RWPE2 (cell line): ENCODE measurements at places on chromosomes 3 and 15.

GRCh38 chr15:39198044-39199000 lies 382.6 kb upstream of the THBS1 start:
- no peak for DNase-seq

- peak; percentile 66 for DNase-seq
Measured at GRCh38 chr15:77966540-77967234, 110.8 kb downstream of the TBC1D2B start.

GRCh38 chr3:102078854-102079808 lies 229.8 kb downstream of the NFKBIZ start:
- no peak for DNase-seq

- no peak for DNase-seq
Measured at GRCh38 chr15:48647962-48648361, 2.5 kb upstream of the FBN1 start.

DNA sequence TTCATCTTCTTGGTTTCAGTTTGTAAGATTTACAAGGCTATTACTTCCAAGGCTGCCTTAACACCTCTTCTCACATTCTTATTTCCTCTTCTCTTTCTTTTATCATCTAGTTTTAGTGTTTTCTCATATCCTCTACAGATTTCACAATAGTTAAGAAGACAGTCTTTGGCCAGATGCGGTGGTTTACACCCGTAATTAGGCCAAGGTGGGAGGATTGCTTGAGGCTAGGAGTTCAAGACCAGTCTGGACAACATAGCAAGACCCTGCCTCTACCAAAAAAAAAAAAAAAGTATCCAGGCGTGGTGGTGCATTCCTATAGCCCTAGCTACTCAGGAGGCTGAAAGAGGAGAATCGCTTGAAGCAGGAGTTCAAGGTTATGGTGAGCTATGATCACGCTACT lies 3.5 kb upstream of the ALDH1A2 start:
- no peak for DNase-seq

DNA sequence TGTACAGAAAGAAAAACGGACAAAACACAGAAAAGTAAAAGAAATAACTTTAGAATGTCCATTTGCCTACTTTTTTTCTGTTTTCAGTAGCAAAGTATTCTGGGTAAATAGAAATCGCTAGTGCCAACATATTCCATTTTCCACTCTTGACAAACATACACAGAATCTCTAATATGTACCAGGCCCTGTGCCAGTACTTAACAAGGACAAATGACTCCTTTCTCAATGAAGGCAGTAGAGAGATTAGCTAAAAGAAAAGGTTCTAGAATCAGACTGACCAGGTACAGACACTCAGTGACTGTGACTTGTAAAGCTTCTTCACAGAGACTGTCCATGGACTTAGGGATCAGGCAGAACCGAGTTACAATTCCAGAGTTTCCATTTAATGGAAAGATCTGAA lies 165.8 kb upstream of the STAC start:
- no peak for DNase-seq

- DNase-seq = no peak
Measured at GRCh38 chr3:37435572-37435971, 261.2 kb upstream of the LRRFIP2 start.

DNA sequence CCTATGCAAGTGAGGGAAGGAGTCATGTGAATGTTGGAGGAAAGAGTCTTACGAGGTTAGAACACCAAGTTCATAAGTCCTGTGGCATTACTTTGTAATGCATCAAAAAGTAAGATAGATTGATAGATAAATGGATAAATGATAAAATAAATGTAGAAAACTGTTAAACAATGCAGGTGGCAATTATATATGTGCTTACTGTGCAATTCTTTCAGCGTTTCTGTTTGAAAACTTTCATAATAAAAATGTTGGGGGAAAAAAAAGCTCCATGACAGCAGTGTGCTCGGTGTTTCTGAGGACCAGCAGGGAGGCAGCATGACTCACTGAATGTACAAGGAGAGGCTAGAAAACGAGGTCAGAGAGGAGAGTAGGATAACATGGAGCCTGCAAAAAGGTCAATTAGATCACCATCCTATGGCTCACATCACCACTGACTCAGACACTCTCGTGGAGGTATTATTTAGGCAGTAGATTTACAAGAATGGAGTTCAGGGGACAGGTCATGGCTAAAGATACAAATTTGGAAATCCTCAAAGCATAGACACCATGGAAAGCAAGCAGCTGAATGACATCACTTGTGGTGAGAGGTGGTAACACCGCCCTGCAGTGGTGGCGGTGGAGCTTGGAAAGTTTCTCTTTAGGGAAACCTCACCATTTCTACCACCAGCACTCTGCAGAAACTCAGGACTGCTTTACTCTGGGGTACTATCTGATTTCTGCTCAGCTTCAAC lies 219.8 kb downstream of the CTNNB1 start:
- no peak for DNase-seq

DNA sequence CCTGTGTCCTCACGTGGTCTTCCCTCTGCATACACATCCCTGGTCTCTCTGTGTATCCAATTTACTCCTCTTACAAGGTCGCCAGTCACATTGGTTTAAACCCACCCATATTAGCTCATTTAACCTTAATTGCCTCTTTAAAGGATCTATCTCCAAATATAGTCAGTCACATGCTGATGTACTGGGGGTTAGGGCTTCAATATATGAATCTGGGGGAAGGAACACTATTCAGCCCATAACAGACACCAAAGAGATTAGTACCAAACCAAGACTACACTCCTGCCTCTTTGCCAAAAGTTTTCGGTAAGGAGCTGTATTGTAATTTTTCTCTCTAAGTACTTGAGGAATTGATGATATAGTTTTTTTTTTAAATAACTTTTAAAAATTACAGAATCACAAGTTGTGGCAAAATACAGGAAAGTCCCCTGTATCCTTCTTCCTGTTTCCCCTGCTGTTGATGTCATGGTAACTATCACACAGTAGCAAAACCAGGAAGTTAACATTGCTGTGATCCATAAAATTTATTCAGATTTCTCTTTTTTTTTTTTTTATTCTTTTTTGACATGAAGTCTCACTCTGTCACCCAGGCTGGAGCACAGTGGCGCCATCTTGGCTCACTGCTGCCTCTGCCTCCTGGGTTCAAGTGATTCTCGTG lies 67.8 kb downstream of the SLCO3A1 start:
- DNase-seq = no peak

DNA sequence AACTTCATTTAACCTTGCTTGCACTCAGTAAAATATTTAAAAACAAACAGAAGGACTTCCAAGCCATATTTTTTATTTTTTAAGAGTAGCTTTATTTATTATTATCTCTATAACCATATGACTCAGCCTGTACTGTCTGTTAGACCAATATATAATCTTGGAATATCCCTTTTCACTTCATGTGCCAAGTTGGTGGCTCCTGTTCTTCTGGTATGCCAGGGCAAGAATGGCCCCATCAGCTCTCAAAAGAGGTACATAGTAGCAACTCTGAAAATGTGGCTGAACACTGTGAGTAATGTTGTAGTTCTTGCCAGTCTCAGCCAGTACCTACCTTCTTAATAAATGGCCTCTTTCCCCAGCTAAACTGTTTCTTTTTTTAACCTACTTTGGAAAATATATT lies 257.0 kb upstream of the UBE2E1 start:
- DNase-seq = no peak

- no peak for DNase-seq
Measured at GRCh38 chr15:98195796-98196195, 235.3 kb downstream of the ARRDC4 start.

DNA sequence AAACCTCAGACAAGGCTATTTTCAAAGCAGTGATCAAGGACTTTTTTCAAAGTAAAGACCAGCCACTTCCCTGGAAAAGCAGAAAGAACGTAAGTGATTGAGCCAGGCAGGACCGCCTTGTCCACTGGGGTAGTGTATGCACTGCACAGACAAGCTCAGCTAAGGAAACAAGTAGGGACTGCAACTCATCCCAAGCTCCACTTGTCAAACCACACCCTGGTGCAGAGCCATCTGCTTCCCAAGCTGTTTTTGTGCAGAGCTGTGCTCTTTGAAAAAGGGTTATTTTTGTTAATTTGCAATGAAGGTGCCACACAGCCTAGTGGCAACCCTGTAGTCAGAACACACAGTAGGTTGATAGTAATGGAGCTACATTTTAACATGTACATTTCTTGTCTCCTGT lies 193.3 kb downstream of the ADAMTS9 start:
- DNase-seq = no peak

DNA sequence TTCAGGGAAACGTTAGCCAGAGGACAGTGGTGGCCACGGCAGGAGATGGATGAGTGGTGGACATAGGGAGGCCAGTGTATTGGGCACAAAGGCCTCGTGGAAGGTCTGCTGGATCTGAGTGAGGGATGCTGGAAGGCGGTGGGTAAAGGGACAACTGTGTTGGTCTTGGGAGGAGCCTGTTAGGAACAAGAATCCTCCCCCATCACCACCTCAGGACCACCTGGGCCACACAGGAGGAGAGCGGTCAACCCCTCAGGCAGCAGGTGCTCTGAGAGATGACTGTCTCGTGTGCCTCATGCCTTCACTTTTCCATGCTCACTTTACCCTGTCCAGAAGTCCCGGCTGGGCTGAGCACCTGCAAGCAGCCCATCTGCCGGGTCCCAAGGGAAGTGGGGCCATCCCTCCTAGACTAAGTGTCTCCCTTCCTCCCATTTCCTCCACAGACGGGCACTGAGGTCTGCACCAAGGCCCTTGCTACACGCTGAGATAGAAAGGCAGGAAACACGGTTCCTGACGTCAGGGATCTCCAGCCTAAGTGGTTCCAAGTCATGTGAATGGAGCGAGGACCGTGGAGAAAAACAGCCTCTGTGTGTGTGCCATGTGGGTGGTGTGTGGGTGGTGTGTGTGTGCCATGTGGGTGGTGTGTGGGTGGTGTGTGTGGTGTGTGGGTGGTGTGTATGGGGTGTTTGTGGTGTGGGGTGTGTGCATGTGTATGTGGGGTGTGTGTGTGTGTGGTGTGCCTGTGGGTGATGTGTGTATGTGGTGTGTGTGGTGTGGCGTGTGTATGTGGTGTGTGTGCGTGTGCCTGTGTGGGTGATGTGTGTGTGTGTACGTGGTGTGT lies 47.8 kb upstream of the CTSH start:
- DNase-seq = no peak

GRCh38 chr3:122355612-122356011 lies 27.4 kb downstream of the MIX23 start:
- no peak for DNase-seq

DNA sequence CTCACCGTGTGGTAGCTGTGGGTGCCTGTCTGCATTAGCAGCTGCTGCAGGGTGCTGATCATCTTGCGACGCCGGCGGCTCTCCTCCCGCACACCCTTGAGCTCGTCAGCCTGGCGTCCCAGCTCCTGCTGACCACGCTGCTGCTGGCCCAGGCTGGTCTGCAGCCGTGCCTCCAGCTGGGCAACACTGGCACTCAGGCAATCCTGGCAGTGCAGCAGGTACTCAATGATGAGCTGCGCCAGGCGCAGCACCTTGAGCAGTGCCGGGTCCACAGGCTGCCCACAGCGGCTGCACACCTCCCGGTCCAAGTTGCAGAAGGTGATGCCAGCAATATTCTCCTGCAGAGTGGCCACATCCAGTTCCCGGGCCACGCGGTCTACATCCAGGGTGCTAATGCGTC lies 11.9 kb downstream of the DZIP1L start:
- DNase-seq = no peak

DNA sequence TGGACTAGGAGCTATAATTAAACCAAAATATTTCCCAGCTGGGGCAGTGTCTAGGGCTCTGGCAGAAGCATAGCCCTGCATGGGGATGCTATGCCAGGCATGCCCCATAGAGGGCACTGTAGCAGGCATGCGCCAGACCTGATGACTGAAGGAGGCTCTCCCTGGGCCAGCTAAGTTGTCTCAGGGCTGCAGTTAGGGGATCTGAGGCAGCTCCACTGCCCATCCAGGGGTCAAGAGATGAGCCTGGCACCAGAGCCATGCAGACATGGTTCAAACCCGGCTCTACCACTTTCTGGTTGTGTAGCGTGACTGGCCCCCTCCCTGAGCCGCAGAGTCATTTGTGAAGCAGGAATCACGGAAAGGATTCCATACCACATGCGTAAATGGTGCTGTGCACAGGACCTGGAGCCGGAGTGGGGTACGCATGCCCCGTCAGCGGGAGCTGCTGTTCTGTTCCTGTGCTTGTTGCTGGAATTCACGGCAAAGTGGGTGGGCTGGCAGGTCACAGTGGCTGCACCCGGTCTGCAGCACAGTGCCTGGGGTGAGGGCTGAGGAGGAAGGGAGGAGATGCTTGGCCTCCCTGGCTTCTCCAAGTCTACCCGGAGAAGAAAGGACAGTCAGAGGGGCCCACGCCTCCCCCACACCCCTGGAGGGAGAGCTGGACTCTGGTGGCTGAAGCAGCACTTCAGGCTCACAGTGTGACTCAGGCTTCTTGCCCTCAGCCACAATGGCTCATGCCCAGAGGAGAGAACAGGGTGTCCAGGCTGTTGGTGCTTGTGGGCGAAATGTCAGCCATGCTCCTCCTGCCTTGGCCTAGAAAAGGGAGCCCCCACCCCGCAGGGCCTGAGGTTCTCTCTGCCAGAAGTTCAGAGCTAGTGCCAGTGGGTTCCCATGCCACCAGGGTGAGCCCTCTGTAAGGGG lies 43.1 kb downstream of the DNASE1L3 start:
- DNase-seq = no peak

GRCh38 chr3:80157546-80157945 lies 389.7 kb upstream of the ROBO1 start:
- no peak for DNase-seq

DNA sequence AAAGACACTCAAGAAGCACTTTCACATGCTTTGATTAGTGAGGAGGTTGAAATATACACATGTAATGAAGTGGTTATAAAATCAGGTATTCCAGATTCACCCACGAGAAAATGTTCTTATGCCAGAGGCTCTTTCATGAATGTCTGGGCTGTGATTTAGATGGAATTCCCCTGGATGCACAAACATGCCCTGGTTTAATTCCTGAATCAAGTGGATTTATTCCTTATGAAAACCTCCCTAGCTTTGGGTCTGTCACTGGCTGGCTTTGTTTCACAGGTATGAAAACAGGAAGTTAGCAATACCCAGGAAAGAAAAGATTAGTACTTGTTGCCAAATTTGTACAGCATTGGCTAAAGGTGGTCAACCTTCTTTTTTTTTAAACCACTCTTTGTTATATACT lies 1123.0 kb downstream of the ROBO1 start:
- no peak for DNase-seq

- DNase-seq = no peak
Measured at GRCh38 chr3:141913150-141913811, 36.8 kb downstream of the ATP1B3 start.

DNA sequence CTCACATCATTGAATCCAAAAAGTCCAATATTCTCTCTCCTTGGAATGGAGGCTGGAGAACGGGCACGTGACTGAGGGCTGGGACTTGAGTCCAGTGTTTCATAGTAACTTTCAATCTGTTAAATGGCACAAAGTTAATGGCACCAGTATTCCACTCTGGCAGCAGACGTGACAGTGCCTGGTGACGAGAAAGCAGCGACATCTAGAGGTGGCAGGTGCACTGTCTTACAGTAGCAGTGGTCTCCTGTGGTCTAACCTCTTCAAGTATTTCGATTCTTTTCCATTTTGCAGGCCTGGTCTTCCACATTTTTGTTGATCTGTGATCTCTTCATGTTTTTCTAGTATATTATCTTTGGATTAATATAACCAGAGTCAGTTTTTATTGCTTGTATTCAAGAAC lies 107.1 kb downstream of the OXSM start:
- no peak for DNase-seq

GRCh38 chr15:45555934-45556608 lies 31.1 kb upstream of the BLOC1S6 start:
- no peak for DNase-seq

GRCh38 chr3:4633078-4634004 lies 140.2 kb downstream of the ITPR1 start:
- no peak for DNase-seq
